Activated CD4-positive, alpha-beta T cell treated with anti-CD3 and anti-CD28 coated beads, Interleukin-2, amount 50 U/mL, for 4 hours (primary cell): ENCODE measurements at places on chromosomes 12 and 14.
A peak's percentile ranks its signal among the peaks of the same experiment; 100 is the strongest.

- DNase-seq = no peak
Measured at GRCh38 chr14:34368115-34368970, 93.7 kb downstream of the SPTSSA start.

DNA sequence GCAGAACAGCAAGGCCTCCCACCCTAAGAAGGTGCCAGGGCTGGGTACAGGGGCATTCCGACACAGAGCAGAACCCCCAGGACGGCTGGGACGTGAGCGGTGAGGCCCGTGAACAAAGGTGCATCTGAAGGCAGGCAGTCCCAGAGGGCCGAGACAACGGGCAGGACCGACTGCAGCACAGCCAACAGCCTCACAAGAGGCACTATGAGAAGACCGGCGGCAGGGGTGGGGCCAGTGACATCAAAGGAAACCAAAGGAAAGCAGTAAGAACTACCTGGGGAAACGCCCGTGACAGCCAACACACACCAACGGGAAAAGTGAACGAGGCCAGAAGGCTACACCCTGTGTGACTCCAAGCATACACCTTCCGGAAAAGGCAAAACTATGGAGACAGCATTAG, 9.1 kb downstream of the BTBD6 start:
- no peak for DNase-seq

DNA sequence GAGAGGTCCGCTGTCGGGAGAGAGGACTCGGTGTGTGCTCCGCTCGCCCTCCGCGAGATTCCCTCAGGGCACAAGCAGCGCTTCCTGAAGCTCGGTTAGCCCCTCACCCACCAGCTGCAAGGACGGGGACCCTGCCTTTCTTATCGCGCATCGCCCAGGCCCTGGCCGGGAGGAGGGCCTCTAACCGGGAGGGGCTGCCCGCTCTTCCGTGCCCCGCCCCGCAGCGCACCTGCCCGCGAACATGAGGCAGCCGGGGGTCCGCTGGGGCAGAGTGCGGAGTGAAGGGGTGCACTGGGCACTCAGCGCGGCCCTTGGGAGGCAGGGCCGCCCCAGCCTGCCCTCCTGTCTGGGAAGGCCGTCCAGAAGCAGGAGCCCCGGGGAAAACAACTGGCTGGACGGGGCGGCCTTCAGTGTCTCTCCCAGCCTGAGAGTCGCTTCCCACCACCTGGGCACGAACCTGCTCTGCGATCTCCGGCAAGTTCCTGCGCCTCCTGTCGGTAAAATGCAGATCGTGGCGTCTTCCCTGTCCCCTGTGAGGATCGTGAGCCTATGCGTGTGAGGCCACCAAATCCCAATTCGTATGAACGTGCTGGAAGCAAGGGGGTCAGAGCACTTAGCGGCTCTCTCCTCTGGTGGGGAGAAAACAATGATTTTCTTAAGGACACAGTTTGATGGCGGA, 28.0 kb upstream of the ADIPOR2 start:
- DNase-seq = peak; percentile 6

DNA sequence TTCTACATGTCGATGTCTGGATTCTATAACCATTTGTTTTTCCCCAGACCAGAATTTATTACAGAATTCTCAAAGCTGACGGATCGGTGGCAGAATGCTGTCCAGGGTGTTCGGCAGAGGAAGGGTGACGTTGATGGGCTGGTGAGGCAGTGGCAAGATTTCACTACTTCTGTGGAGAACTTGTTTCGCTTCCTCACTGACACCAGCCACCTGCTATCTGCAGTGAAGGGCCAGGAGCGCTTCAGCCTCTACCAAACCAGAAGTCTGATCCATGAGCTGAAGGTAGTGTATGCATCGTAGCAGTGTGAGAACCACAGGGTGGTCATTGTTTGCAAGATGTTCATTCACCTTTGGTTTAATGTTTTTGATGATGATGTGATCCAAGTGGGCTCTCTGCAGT, 124.0 kb downstream of the ESR2 start:
- no peak for DNase-seq

DNA sequence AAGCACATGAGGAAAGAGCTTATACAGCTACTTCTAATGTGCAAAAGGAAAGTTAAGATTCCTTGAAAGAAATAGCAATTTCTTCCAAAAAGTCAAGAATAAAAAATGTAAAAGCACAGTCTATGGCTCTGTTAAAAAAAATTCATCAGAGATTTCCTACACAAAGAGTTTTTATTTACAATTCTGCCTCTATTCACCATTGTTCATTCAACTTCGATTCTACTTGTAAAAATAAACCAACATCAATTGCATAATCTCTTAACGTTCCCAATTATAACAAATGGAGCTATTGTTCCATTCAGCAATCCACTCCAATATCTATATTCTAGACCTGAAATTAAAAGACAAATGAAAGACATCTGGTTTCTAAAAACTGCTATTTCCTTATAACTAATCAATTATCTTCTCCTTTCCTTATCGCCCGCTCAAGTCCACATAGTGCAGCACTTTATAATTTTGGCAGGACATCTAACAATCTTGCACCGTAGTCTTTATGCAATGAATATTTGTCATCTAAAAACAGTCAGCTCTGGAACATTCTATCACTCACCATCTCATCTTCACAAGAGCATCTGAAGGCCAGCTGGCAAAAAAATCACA, 6.2 kb downstream of the EIF2S3B start:
- no peak for DNase-seq

DNA sequence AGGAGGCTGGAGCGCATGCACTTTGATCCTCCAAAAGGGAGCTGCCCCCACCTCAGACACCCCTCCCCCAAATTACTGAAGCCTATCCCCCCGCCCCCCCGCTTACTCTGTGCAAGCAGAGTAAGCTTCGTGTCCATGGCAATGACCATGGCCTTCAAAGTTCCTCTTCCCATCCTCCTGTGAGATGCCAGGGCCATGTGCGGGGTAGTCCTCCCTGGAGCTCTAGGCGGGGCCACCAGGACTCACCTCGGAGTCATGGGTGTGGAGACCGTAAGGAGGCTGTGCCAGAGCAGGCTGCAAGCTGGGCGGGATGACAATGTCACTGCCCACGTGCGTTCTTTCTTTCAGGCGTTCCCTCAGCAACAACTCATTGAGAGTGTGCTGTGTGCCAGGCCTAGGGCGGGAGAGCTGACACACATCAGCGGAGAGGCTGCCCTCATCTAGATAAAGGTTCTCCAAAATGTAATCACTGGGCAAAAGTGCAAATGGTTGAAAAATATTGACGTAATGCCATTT, 66.8 kb downstream of the C14orf132 start:
- no peak for DNase-seq

DNA sequence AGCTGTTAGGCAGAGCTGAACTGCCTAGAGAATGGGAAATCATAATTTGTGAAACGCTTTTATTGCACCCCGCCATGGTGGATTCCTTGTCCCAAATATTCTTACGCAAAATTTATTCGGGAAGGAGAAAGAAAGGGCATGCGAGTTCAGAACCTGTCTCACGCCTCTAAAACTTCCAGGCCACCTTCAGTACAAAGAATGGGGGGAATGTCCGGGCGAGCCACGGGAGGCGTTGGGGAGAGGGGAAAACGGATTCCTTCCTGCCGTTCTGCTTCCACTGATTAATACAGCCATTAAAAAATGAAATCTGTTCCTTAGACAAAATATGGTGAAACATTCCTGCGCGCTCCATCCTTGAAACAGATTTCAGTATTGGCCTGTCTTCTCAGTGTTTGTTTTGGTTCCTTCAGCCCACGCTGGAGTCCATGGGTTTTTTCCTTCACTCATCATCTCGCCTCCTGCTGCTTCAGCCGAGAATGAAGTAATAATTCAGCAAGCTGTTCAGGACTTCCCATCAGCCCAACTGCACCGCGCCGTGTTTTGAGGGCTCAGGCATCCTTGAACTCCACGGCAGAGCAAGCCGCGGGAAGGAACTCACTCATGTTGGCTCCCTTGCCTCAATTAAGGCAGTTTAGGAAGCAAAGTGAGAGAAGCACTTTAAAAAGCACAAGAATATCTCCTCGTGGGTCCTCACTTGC, 47.7 kb upstream of the CDKN3 start:
- DNase-seq = no peak

- no peak for DNase-seq
Measured at GRCh38 chr14:105092171-105093037, 27.2 kb upstream of the GPR132 start.

DNA sequence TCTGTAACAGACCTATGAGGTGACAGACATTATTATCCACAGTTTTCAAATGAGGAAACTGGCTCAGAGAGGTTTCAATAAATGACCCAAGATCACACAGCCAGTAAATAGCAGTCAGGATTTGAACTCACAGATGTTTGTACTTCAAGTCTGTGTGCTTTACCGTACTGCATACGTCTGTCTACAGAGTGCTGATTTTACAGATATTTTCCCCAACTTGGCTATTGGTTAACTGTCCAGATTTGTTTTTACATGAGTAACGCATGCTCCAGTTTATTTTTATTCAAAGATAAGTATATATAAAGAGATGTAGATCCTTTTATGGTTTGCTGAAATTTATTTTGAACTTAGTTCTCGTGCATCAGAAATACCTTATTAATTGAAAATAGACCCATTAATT, 65.7 kb upstream of the SLC38A2 start:
- no peak for DNase-seq

DNA sequence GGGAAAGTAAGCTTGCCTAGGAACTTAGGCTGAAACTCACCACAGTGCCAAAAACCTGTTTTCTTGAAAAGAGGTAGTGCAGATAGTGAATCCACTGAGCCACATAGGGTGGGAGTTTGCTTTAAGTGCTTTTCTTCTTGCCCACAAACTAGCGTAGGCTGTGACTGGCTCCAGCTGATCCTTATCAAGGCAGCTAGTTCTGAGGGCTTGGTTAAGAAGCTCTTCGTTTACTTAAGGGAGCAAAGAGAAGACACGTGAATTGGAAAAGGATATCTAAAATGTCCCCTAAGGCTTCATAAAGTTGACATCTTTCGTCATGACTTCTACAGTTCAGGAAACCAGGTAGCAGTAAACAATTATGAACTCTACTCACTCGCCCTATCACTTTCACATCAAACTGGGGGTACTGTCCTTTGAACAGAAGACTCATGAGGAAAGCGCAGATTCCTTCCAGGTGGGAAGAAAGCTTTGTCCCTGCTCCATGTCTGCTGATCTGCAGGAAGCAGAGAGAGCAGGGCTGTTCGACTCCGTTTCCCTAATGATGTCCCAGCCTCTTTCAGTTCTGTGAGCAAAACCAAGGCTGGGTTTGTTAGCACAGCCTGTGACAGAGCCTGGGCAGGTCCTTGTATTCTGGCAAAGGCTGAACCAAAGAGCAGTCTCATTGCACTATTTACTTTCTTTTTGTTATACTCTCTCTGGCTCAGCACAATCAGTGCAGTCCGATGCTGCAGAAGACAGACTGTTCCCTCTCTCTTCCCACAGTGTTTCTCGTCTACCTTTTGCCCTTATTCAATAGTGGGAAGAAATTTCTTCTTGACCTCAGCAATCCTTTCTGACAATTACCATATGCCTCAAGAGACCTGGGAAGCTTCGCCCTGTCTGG, 93.5 kb upstream of the ETV6 start:
- DNase-seq = no peak

DNA sequence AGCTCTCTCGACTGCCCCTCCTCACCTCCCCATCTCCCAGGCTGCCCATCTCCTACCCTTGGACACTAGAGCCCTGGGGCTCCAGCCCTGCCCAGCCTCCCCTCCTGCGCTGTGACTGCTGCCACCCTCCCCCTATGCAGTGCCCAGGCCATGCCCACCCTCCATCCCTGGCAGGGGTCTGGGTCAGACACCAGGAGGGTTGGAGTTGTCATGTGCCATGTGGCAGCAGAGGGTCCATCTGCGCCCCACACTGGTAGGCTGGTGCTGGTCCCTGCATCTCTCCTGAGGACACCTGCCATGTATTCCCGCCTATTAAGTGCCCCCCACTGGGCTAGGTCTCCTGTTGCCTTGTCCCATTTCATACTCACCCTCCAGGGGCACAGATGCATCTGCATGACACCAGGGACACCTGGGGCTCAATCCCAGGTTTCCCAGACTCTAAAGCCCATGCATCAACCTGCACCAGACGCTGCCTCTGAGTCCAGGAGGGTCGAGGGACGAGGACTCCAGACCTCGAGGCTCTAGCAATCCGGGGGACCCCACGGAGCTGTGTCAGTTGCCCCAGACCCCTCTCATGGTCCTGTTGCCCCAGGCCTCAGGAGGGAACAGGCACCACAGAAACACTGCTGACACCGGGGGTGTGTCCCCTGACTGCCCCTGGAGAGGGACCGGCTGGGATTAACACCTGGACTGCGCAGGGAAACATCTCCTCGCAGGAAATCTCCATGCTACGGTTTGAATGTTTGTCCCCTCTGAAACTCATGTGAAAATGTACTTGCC, 23.4 kb upstream of the SFSWAP start:
- DNase-seq = no peak

- no peak for DNase-seq
Measured at GRCh38 chr12:1500095-1500801, 94.1 kb downstream of the FBXL14 start.

DNA sequence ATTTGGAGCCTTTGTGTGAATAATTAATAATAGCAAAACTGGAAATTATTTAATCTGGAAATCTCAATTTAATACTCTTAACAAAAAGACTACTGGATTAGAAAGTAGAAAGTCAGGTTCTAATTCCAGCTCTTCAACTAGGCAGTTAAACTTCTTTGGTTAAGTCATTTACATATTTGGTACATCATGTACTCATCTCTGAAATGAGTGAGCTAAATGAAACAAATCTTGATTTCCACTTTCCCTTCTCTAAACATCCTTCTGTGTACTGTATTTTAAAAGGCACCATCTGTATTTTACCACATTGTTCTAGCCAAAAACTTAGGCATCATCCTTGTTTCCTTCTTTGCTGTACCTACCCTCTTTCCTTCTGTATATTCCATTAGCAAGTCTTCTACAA, 26.9 kb downstream of the CRADD start:
- DNase-seq = no peak

- no peak for DNase-seq
Measured at GRCh38 chr12:110933326-110933974, 13.1 kb upstream of the MYL2 start.

DNA sequence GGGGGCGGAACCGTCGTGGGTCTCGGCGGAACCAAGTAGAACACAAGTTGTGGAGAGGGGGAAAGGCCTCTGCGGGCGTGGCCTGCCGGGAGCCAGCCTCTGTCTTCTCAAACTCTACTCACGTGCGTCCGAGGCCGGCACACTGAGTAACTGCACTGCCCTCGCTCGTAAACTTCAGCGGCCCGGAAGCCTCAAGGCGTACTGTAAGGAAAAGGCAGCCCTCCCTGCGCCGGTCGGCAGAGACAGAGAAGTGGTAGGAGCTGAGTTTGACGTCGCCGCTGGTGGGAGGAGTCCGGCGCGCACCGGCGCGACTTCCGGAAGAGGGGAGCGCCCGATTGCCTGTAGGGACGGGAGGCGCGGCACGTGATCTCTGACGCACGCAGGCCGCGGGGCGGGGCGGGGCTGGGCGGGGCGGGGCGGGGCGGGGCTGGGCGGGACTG, at the start of gene FBXO33:
FBXO33 (minus strand) TSS at position 255 of the 440 bp plus-strand sequence. CDS start 271 bp downstream, outside the sequence.
- DNase-seq = peak; percentile 94
